NCI-H1694 treated with DMSO at 0.1 percent for 48 hours (cell line): ENCODE measurements at places on chromosomes 16 and 17.

DNA sequence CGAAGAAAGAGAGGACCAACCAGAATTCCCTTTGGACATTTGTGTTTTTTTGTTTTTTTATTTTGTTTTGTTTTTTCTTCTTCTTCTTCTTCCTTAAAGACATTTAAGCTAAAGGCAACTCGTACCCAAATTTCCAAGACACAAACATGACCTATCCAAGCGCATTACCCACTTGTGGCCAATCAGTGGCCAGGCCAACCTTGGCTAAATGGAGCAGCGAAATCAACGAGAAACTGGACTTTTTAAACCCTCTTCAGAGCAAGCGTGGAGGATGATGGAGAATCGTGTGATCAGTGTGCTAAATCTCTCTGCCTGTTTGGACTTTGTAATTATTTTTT is 3.6 kb downstream of the SOX9 start:
- DNase-seq = no peak

DNA sequence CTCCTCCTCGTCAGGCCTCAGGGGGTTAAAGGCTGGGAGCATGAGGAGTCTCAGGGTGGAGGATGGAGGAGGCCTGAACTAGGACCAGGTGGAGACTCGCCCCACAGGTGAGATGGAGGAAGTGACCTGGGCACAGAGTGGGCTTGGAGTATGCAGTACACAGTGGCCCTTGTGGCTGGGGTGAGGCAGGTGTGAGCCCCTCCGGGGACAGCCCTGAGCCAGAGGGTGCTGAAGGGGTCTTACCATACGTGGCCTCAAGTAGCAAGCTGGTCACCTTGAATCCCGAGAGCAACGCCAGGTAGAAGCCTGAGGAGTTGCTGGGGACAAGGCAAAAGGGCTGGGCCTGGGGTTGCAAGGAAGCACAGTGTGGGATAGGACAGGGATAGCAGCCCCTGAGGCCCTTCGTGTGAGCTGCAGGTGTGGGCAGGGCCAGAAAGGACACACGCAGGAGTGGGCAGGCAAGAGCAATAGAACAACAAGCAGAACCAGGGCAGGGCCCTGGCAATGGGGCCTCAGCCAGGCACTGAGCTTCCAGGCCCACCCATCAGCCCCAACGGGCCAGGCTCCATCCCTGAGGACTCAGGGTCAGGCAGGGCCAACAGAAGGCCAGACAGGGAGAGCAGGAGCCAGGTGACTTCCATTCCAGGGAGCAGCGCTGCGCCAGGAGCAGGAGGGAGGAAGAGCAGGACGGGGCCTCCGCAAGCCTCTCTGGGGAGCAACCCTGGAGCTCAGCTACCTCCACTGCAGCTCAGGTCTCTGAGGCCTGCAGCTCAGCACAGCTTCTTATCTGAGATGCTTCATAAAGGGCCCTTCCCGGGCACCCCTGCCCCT is 64.2 kb upstream of the TNRC6C start:
- no peak for DNase-seq

GRCh38 chr16:54366943-54367342 is 80.4 kb upstream of the IRX3 start:
- DNase-seq = no peak

GRCh38 chr17:7285679-7286078 is 4.2 kb downstream of the SLC2A4 start:
- DNase-seq = no peak

DNA sequence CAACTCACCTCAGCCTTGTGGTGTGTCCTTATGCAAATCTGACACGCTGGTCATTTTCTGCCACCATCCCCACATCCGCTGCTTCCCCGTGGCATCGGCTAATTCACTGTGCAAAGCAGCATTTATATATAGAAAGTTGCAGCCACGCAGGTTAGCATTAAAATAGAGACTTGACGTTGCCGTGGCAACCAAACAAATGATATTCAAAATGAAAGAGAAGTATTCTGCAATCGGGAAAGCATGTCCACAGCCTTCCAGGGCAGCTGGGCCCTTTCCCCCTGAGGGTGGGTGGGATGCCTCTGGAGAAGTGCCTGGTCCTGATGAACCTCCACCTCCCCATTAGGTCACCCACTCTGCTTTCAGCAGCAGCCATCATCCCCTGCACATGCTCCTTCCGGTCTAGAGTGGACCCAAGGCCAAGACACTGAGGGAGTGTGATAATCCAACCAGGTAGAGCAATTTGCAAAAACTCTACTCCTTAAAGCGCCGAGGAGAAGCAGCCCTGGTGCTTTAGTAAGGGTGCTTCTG is 138.7 kb downstream of the GAS7 start:
- no peak for DNase-seq

- no peak for DNase-seq
Observed at GRCh38 chr17:62648251-62648955, 20.9 kb downstream of the MRC2 start.

GRCh38 chr17:43614561-43614960 is 47.2 kb downstream of the MEOX1 start:
- no peak for DNase-seq

DNA sequence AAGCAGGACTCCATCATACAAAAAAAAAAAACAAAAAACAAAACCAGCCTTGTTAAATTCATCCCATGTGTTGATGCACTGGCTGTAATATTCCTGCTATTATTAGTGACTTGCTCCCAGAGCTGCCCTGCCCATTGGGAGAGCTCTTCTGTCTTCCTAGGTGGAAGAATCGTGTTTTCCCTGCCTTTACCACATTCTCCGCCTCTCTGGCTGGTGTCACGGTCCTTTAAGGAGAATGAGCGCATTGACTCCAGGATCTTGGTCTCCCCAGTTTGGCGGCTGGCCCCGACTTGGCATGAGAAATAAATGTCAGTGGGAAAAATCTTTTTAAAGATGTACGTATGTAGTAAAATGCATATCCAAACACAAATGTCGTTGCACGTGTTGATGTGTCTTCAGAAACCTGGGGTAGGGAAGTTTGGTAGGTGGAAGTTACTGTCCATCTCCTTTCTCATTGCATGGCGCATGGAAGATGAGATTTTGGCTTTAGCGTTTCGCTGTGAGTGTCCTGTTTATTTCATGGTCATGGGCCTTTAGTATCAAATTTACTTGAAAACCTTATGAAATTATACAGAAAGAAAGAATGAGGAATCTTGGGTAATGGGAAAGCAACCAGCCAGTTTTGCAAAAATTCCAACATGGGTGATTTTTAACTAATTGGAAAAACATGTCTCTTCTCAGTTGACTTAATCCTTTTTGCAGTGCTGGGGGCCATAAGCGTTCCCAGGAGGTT is 15.5 kb downstream of the RMI2 start:
- DNase-seq = no peak

DNA sequence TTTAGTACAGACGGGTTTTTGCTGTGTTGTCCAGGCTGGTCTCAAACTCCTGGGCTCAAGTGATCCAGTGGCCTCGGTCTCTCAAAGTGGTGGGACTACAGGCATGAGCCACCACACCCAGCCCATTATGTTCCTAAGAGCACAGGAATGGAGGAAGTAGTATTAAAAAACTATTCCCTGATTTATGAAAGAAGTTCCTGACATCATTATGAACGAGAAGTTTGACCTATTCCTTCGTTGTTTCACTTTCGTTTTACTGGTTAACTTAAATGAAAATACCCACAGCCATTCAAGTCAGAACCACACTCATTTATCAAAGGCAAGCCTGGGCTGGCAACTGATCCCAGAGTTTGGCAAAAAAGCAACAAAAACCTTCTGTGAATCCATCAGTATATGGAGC is 13.5 kb upstream of the CBX4 start:
- peak; percentile 70 for DNase-seq

- no peak for DNase-seq
Observed at GRCh38 chr17:44229090-44229489, 9.6 kb upstream of the UBTF start.

DNA sequence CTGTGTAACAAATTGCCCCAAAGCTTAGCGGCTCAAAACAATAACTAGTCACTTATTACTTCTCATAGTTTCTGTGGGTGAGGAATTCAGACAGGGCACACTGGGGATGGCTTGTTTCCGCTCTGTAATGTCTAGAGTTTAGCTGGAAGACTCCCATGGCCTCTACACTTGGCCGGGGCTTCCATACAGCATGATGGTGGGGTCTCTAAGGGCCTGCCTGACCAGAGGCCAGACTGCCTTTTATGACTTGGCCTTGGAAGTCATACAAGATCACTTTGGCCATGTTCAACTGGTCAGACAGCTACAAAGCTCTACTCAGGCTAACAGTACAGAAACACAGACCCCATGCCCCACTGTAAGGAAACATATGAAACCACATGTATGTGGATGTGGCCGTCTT is 8.2 kb downstream of the GLP2R start:
- DNase-seq = no peak

DNA sequence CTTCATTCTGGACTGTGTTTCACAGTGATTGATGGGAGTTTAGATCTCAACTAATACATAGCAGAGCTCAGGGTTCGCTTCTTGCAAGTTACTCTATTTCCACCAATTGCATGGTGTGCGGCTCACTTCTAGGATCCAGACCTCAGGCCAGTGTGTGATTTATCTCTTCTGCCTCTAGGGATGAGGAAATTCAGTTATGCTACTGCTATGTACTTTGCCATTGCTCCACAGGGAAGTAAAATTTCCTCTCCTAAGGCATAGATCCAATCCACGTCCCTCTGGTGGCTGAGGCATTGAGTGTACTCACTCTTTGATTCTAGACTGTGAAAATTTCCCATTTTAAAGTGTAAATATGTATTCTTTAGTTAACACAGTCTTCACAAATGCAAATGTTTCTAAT is 214.1 kb downstream of the HS3ST3B1 start:
- DNase-seq = no peak
